ENCODE measurements at places on chromosomes 12 and 14. TPM values are rescaled to one million over a fixed set of nuclear protein-coding genes. Genes with fewer than 3 reads are reported as not detected.

The WIF1 gene
- total RNA-seq, result not detected

The COQ5 gene
- total RNA-seq, result 6.9 TPM

The P2RX2 gene
- total RNA-seq, result not detected

The PPFIA2 gene
- total RNA-seq, result not detected

GRCh38 chr14:72308967-72309485, 376.8 kb downstream of the RGS6 start:
- H3K27me3 ChIP-seq, result no peaks in the 10 kb centered on the region
- H3K27ac ChIP-seq, result no peak overlapping the region
- DNase-seq, result no peak
- H3K4me3 ChIP-seq, result no peak overlapping the region
- no peaks in the 10 kb centered on the region for H3K4me1 ChIP-seq
- no peaks in the 10 kb centered on the region for H3K36me3 ChIP-seq

- no peak for DNase-seq
- H3K36me3 ChIP-seq, result no peaks in the 10 kb centered on the region
- no peak overlapping the region for H3K4me3 ChIP-seq
- H3K27me3 ChIP-seq, result no peaks in the 10 kb centered on the region
Observed at GRCh38 chr12:91630596-91631293, 448.1 kb upstream of the DCN start.

Data from CD4-positive, alpha-beta T cell (primary cell).